ENCODE measurements at places on chromosomes 6 and 20.

DNA sequence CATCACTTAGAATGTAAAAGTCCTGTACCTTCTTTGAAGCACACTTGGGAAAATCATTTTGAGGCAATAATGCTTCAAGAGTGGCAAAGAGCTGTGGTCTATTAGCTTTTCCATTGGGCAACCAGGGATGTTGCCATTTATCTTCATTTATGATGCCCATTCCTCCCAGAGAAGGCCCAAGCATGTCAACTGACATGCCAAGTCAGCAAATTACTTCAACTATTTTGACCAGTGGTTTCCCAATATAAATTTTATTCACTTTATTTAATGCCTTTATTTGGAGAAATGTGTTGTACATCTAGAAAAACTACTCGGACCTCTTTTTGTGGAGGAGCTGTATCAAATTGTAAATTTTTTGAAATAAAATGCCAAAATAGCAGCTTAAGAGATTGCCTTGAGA is 164.1 kb upstream of the PCSK2 start:
- no peak for DNase-seq

DNA sequence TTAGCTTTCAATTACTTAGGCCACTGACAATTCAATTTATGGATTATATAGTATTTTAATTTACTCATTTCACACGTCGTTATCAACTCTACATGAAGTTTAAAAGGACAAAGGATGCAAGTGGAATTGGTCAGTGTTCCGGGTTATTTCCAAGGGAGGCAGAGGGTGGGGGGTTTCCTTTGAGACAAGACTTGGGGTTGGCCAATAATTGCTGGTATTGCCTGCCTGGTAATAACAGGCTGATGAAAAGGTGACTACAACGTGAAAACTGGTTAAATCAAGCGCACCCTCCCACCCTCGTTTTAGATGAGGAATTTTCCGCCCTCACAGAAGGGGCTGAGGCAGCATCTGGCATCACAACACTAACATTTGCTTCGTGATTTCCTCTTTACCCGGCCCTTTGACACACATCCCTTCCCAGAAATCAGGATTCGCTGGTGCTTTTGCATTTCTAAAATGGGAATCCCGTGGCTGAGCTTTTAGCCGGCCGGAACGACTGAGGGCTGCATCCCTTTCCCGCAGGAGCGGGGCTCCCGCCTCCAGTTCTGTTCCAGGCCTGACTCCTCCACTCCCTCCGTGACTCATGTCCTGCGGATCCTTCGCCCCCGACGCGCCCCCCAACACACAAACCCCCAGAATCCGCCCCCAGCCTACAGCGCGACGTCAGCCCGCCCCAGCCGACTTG is 999 bp upstream of the PIM1 start:
- no peak for DNase-seq

DNA sequence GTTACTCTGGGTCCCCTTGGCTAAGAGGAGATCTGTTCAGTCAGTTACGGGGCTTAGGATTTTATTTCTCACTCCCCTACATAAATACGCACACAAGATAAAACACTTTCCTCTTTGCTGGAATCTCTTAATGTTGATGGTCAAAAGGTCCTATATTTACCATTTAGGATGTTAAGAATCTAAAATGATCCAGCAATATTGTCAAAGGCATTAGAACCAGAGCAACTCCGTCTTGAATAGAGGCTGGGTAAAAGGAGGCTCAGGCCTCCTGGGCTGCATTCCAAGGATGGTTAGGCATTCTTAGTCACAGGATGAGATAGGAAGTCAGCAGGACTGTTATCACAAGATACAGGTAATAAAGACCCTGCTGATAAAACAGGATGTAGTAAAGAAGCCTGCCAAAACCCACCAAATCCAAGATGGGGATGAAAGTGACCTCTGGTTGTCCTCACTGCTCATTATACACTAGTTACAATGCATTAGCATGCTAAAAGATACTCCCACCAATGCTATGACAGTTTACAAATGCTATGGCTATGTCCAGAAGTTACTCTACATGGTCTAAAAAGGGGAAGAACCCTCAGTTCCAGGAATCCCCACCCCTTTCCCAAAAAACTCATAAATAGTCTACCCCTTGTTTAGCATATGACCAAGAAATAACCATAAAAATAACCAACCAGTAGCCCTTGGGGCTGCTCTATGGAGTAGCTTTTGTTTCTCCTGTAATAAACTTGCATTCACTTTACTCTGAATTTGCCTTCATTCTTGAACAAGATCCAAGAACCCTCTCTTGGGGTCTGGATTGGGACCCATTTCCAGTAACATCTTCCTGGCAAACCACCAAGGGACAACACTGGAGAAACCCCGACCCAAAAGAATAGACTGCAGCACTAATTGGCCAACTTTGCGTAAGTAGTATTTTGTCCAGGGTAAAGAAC is 107.5 kb downstream of the DTNBP1 start:
- DNase-seq, result no peak

- no peak for DNase-seq
Observed at GRCh38 chr6:84785671-84786070, 21.3 kb upstream of the TBX18 start.

DNA sequence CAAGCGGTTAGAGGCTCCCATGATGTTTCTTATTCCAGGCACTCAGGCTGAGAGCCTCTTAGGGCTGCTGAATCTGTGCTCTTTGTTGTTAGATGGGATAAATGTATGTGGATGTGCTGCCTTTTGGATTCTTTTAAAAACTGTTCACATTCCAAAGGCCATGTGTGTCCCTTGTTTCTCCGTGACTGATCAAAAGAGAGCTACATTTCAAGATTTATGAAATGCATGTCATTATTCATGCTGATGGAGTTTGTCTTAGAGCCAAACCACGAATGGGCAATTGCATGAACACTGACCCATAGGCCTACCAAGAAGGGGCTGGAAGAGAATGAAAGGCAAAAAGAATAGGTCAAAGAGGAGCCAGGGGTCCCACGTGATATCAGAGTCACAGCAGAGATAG is 104.9 kb upstream of the TSHZ2 start:
- no peak for DNase-seq

DNA sequence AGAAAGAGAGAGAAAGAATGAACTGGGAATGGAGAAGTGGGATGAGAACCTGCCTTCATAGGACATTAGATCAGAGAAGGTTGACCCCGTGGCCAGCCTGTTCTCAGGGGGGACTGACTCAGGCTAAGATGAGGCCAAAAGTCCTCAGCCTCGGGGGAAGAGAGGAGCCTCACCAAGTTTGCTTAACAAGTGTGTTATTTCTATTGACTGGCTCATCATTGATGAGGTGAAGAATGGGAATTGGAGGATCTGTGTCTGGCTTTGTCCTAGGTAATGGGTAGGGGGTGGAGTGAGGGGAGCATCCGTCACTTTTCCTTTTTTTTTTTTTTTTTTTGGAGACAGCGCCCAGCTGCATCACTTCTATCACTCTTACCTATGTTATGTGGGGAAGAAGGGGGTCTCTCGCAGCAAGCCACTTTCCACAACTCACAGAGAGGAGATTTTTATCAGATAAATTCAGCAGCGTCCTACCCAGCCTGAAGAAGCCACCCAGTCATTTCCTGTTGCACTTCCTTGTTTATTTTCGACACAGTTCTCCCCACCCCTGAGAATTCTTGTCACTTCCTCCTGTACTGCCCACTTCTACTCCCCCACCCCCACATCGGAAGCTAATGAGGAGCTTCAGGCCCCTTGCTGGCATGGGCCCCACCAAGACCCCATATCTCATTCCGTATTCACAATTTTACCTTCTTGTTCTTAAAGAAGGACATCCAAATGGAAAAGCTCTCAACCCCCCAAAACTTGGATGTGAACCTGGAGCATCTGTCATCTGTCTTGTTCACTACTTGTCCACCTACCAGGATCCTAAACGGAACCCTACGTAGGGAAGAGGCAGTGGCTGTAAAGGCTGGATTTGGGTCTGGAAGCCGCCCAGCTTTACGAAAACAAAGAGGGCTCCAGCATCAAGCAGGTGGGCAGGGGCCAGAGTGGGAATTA is 2.8 kb upstream of the RNASET2 start:
- no peak for DNase-seq

- DNase-seq, result no peak
Observed at GRCh38 chr20:48761023-48761785, 66.6 kb downstream of the PREX1 start.

- peak; percentile 46 for DNase-seq
Observed at GRCh38 chr6:57221191-57221935, 744 bp downstream of the RAB23 start.

DNA sequence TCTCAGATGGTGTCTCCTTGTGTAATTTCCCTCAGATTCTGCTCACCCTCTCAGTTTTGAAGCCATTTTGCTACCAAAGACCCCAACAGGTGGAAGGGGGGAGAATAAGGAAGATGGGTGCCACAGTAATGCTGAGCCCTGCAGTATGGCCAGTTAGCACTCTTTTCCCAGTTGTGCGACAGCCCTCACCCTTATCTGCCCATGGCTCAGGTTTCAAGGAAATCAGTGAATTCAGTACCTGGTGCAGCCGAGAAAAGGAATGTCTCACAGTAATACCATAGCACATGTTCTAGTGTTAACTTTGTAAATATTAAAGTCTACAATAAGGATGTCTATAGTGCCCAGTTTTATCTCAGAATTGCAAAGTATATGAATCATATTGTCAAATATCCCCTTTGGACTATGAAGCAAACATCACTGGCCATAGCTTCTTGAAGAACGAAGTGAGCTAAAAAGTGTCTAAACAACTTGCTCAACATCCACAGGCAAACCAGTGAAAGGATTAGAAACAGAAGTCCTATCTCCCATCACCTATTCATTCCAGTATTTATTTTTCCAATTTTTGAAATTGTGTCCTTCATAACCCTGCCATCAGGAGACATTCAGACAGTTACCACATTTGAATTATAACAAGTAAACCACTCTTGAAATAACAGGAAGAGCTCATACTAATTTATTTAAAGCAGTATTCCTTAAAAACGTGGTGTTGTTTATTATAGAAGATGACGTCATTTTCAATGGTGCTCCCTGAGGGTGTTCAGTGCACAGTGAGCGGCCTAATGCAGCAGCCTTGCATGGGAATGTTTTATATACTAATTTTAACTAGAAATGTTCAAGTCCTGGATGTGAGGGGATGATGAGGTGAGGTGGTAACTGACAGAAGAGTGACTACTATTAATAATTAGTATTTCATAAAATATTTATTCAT is 366.2 kb downstream of the TFAP2A start:
- DNase-seq, result no peak

DNA sequence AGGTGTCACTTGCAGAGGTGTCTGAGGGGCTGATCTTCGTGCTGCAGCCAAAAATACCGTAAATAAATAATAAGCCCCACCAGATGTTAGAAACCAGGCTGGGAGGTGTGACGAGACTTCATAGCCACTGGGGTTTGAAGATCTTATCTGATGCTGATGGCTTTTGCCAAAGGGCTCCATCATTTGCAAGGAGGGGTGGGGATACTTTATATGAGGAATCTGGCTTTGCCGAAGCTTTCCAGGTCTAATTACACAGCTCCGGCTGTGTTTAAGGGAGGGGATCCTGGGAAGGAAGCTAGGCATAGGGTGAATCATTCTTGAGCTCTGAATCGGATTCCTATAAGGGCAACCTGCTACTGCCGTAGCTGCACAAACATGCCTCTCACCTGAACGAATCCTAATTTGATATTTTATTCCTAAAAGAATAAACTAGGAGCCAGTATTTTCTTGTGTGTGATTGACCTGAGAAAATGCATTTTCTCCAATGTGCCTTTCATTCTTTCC is 249.6 kb downstream of the SOD2 start:
- no peak for DNase-seq

DNA sequence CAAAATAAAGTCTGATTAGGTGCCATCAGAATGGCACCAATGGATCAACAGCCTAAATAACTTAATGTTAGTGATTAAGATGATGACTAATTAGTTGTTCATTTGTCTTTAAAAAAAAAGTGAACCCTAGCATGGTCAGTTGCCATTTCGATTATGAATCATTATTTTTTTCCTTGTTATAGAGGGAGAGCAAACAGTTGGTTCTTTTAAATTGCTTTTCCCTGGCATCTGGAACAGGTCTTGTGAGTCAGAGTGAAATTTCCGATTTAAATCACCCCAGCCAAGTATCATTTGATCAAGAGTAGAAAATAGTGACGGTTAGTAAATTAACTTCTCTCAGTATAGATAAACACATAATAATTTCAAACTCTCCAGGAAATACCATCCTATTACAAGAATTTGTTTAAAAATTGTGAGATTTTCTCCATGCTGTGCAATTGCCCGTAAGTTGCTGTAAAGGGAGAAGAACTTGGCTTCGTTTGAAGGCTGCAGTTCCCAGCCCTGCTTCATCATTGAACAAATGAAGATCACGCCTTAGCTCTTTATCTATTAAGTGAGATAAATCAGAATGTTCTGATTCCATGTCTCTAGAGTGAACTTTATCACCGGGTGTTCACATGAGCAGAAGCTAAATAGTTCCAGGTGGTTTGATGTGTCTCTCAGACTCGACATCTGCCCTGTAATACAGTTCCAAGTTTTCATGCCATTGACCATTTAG is 741.3 kb downstream of the DOK5 start:
- no peak for DNase-seq

- DNase-seq, result no peak
Observed at GRCh38 chr6:128432394-128432793, 88.0 kb downstream of the PTPRK start.

- DNase-seq, result no peak
Observed at GRCh38 chr6:141264101-141264500, 868.6 kb upstream of the GJE1 start.

DNA sequence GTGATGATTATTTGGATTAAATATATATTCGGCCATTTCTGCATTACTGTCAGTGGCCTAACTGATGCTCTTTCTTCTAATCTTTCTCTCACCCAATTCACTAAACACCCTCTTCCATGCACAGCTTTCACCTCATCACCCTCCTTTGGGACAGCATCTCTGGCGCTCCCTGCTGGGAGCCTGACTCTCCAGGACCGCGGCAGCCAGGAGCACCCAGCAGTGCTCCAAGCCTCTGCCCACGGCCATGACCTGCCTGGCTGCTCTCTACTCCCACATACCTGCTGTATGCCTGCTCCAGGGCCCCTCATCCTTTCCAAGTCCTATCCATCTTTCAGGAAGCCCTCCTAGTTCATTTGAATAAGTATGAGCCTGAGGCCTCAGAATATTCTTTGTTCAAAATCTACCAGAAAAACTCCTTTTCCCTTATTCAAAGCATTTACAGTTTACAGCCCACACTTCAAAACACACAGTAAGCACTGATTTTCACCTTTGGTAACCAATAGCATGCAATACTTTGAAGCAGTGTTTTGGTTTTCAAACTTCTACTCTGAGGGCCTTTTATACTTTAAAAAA is 15.2 kb downstream of the CTCFL start:
- no peak for DNase-seq

- DNase-seq, result no peak
Observed at GRCh38 chr20:44552950-44553908, 29.1 kb upstream of the PKIG start.

All from tibial artery (tissue), 4 donors.